ENCODE measurements at places on chromosomes 5 and 9.
A peak's percentile ranks its signal among the peaks of the same experiment; 100 is the strongest.

GRCh38 chr9:81082221-81082620, 607.1 kb downstream of the TLE1 start:
- DNase-seq = no peak

- no peak for DNase-seq
These were observed 316.6 kb upstream of the RIOK2 start for GRCh38 chr5:97499605-97500004.

- no peak for DNase-seq
These were observed 9.9 kb upstream of the SPIN1 start for GRCh38 chr9:88378317-88378716.

DNA sequence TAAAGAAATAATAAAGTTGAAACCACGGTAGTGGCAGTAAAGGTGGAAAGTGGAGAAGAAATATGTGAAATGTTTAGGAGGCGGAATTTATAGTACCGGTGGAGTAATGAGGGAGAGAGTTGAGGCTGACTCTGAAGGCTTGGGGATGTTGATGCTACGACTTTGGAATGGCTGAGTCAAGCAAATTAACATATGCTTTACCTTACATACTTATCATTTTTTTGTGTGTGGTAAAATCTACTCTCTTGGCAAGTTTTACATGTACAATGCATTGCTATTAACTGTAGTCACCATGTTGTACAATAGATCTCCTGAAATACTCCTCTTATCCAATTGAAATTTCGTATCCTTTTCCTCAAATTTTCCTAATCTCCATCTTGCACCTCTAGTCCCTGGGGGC, 179.0 kb downstream of the TAF11L14 start:
- DNase-seq = no peak

GRCh38 chr9:1832960-1833359, 182.2 kb upstream of the SMARCA2 start:
- DNase-seq = no peak

DNA sequence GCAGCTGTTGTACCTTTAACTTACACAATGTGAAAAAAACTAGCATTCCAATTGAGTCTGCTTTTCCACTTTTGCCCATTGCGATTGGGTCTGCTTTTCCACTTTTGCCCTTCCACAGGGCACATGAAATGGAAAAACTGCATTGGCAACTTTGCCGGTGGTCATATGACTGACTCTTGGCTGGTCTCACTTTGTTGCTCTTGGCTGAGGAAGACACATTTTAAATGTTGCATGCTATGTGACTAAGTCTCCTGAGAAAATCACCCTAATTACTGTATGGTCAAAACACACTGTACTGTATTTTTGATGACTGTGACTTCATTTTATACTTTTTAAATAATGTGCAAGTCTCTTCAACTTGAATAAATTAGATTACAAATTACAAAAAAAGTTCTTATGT, 1.6 kb upstream of the OXCT1 start:
- no peak for DNase-seq

GRCh38 chr5:43231977-43232376, 40.0 kb downstream of the NIM1K start:
- DNase-seq = no peak

- DNase-seq = no peak
These were observed 169.6 kb downstream of the MELK start for GRCh38 chr9:36742264-36742663.

GRCh38 chr9:123349691-123350480, 6.1 kb upstream of the CRB2 start:
- DNase-seq = peak; percentile 56

All from stimulated activated CD4-positive, alpha-beta T cell treated with anti-CD3 and anti-CD28 coated beads, Interleukin-1b, Interleukin-23, amount 100 ng/mL, for 1 hour (primary cell).